ENCODE measurements at places on chromosomes 6 and 20.

GRCh38 chr20:58657262-58657661 is 6.2 kb downstream of the STX16 start:
- no peak for DNase-seq

- DNase-seq: no peak
These were observed 39.5 kb downstream of the MTFR2 start for GRCh38 chr6:136210398-136211165.

DNA sequence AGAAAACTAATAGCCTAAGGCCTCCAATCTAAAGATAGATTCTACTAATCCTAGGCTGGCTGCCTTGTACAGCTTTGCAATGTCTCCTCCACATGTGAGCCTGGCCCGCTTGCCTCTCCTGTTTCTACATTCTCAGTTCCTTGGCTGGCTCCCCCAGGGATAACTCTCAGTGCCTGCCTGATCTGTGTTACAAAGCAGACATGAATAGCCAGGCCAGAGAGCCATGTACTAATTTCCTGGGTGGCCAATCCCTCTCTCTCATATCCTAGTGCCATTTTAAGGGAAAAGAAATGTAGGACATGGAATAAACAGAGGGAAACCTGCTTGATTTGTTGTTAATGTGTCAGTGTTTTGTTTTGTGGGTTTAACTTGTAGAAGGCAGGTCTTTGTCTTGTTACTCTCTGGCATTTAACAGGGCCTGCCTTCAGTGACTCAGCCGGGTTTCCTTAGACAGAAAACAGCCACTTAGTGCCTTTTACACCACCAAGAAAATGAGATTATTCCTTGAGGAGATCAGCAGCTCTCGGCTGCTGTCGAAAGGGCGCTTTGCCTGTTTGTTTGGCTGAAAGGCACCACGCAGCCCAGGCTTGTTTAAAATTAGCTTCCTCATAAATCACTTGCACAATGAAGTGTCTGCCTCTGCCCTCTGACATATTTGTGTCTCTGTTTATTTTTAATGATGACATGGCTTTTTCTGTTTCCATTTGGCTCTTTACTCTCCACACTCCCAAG is 702.7 kb downstream of the MAFB start:
- no peak for DNase-seq

- peak; percentile 29 for DNase-seq
These were observed 48.0 kb downstream of the OR2B2 start for GRCh38 chr6:27863962-27864905.

GRCh38 chr6:39203436-39204159 is 25.7 kb downstream of the KCNK5 start:
- no peak for DNase-seq

GRCh38 chr6:49888742-49889431 is 22.6 kb upstream of the CRISP1 start:
- DNase-seq: no peak

- DNase-seq: no peak
These were observed 293.2 kb upstream of the QKI start for GRCh38 chr6:163121270-163121669.

DNA sequence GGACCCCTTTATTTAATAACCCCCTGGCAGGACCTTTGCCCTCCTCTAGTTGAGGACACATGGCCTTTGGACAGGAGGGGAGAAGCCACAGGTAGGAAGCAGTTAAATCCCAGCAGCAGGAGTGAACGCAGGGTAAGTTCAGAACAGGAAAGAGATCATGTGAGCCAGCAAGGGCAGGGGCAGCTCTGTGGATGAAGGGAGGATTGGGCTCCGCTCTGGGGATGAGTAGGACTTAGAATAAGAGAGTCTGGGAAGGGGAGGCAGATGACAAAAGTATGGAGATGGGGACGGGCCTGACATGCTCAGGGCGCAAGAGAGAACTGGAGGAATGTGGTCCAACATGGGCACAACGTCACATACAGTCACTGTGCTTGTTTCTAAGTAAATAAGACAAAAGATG is 89.0 kb downstream of the NDUFAF5 start:
- DNase-seq: no peak

DNA sequence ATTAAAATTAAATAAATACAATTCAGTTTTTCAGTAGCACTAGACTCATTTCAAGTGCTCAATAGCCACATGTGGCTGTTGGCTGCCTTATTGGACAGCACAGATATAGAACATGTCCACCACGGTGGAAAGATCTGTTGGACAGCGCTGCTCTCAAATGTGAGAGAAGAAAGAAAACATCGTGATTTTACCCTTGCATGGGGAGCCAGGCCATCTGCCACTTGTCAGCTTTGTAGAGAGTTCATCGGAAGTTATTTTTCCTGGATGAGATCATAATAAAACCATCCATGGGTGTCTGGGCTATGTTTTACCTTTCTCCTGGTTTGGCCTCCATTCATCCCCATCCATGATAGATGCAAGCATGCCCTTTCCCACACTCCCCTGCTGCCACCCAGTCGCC is 5.8 kb upstream of the KIF3B start:
- DNase-seq: no peak

GRCh38 chr6:22042706-22043105 is 254.1 kb downstream of the PRL start:
- no peak for DNase-seq

GRCh38 chr6:130593200-130593599 is 227.4 kb downstream of the TMEM200A start:
- no peak for DNase-seq

DNA sequence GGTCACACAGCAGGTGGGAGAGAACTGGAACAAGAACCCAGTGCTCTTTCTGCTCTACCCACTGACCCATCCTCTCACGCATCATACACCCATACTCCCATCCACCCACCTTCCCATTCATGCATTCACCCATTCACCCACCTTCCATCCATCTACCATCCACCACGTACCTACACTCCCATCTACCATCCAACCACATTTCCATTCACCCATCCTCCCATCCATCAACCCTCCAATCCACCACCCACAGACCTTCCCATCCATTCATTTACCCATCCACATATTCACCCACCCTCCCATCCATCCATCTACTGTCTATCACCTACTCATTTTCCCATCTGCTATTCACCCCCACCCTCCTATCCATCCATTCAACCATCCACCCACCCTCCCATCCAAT is 17.2 kb upstream of the RSPO4 start:
- DNase-seq: no peak

DNA sequence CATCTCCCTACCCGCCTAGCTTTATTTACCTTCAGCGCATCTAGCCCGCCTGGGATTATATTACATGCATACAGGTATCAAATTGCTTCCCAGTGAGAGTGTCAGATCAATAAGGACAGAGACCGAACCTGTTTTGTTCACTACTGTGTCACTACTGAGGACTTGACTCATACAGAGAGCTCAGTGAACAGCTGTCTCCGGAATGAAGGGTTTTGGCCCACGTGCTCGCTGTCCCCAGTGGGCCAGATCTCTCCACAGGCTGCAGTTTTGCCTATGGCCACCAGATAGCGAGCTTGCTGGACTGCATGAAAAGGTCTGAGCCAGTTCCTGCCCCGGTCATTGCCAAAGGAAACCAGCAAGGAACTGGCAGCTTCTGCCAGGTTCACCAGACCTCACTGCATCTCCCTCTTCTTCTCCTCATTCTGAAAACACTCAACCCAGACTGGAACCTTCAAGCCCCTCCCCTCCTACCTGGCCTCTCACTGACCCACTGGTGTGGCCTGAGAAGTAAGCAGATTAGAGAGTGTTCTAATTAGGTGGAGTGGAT is 150.8 kb downstream of the ZMYND8 start:
- peak; percentile 63 for DNase-seq

DNA sequence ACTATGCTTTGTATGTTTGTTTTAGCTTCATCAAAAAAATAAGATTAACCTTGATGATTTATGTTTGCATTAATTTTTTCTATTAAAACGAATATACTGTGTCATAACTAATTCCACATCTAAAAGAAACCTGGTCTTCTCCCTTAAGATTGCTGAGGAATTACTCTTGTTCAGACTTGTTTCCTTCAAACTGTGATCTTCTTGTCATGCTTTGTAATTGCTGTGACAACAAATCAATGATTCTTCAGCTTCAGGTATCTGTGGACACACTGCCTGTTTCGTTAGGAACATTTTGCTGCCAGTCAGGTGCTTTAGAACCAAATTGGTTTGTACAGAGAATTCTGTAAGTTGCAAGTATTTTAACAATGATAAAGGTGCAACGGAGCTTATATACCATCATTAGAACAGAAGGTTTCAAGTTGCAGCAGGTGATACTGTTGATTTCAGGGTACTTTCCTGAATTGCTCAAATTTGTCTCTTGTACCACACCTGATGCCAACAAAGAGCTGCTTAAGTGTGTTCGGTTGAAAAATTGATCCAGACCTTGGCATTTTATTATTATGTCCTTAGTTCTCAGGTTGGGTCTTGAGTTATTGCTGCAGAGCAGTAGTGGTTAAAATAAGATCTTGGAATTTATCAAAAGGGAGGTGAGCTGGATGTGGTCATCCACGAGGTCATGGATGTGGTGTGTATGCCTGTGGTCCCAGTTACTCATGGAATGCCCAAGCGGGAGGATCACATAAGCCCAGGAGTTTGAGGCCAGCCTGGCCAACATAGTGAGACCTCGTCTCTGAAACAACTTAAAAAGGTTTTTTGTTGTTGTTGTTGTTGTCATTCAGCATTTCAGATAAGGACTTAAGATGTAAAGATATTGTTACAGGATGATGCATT is 19.5 kb downstream of the SYTL3 start:
- DNase-seq: no peak

DNA sequence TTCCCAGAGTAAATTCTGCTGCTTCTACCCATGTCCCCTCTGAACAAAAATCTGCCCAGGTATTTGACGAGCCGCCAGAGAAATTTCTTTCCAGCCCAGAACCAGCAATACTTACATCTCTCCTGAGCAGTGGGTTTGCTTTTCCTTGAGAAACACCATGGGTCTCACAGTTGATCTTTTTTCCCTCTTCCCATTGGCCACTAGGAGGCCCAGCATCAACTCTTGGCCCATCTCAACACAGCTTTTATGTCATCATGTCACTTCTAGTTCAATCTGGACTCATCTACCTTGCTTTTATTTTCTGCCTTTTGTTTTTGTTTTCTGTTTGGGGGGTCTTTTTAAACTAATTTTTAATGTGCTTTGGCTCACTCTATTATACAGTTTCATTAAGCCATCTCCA is 18.8 kb downstream of the MAFB start:
- no peak for DNase-seq

- no peak for DNase-seq
These were observed 55.4 kb upstream of the BMP2 start for GRCh38 chr20:6711951-6712649.

GRCh38 chr6:133632206-133632605 is 256.7 kb upstream of the TCF21 start:
- DNase-seq: no peak

DNA sequence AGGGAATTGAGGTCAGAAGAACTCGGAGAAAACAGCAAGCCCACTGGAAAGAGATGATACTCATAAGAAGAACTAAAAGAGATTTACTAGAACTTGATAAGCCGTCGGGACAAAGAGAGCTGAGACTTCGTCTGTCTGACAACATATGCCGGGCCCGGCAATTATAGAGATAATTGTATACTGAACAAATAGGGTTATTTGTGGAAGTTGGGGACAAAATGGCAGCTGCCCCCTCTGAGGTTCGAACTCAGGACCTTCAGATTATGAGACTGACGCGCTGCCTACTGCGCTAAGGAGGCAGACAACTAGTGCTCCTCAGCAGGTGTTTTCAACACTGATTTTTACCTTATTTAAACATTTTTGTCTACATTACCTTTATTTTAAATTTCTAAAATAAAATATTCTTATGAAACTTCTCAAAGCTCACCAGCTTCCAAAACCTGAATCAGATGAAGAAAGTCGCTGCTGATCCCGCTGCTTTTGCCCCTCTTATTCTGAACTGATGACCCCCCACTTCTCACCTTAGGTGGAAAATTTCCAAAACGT is 29.3 kb upstream of the TRIM27 start:
- peak; percentile 58 for DNase-seq

DNA sequence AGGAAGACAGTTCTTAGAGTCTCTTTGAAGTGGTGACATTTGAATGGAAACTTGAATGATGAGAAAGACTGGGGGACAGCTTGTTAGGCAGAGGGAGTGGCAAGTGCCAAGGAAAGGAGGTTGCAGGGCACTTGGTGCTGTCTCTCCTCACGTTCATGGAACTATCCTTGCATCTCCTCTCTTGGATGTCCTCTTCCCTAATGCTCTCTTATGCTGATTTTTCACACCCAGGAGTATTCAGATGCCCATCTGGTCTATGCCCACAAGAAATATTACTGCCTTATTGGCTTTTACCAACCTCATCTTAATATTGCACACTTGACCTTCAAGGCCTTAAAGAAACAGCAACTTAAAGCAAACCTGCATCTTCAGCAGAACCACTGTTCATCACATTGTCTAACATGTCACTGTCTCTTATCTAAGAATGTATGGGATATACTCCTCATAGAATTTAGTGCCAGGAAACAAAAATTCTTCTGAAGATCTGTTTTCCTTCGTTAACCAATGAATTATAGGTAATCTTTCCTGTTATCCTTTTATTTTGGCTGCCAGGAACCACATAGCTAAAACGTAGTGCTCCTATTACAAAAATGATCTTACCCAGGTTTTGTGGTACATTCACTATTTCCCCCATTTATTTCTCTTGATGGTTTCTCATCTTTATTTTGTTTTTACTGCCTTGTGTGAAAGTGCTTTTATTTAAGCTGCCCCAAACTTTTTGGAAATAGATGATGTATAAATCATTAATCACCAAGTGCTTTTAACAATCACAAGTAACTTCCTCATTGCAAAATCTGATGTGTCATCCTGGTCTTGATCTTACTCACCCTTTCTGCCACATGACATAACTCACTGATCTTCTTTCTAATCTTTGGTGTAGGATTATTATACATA is 12.8 kb downstream of the RGS17 start:
- no peak for DNase-seq

DNA sequence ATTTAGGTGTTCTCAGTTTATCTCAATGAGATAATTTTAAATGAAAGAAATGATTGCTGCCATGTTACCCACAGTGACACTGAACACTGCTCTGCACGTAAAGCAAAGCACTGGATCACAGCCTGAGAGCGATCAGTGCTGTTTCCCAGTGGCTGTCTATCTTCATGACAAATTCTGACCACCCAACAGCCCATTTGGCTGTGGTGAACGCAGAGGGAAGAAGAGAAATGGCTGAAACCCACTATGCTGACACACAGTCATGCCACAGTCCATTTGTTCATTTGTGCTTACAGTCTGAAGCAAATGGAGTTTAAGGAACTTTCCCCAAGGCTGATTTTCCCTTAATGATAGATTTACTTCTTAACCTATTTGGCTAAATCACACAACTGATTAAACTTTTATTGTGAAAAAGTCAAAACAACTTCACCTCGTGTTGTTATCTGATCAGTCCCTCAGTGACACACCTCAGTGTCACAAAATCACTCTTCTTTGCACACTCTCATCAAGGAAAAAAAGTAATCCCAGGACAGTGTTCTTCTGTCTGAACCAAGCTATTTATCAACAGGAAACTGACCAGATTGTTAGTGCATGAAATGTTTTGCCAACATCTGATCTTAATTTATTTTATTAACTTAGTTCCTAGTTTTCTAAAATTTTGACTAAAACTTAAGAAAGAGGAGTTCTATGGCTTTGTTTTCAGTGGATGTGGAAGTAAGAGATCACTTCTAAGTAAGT is 225.1 kb downstream of the TBX18 start:
- no peak for DNase-seq

GRCh38 chr6:82842721-82843120 is 222.9 kb downstream of the UBE3D start:
- DNase-seq: no peak

GRCh38 chr6:135606392-135606791 is 108.9 kb upstream of the AHI1 start:
- DNase-seq: no peak

Data from activated T-cell treated with anti-CD3 and anti-CD28 coated beads, Interleukin-2, amount 50 U/mL, for 1 hour (primary cell).